Activated CD8-positive, alpha-beta memory T cell treated with anti-CD3 and anti-CD28 coated beads for 1 hour (primary cell): ENCODE measurements at places on chromosomes 7 and 10.

- DNase-seq = no peak
Observed at GRCh38 chr7:137893143-137893742, 46.5 kb upstream of the DGKI start.

DNA sequence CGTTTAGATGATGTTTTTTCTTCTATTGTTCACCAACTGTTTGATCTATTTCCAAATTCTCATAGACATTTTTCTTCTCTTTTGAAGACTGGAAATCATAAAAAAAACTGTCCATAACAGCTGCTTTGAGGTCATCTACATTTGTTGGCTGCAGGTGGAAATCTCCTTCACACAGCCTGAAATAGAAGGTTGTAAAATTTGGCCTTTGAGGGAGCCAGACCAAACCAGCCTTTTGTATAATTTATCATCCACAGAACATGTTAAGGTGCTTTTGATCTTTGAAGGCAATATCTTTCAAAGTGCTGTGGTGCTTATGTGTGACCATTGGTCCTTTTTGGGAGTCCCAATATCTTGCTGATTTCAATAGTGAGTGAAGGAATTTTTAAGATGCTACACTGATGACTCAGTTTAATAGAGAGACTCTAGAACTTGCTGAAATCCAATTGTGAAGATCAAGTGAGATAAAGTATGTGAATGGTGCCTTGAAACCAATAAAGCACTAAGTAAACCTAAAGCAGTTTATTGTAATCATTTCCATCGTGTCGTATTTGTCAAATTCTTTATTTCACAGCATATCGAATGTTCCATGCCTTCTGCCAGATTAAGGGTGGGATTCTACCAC lies 5.4 kb downstream of the FERD3L start:
- no peak for DNase-seq

GRCh38 chr7:147670759-147671158 lies 919.8 kb upstream of the C7orf33 start:
- no peak for DNase-seq

GRCh38 chr10:27068217-27068891 lies 31.9 kb downstream of the ANKRD26 start:
- no peak for DNase-seq

- no peak for DNase-seq
Observed at GRCh38 chr7:13312307-13312706, 624.9 kb downstream of the ARL4A start.

DNA sequence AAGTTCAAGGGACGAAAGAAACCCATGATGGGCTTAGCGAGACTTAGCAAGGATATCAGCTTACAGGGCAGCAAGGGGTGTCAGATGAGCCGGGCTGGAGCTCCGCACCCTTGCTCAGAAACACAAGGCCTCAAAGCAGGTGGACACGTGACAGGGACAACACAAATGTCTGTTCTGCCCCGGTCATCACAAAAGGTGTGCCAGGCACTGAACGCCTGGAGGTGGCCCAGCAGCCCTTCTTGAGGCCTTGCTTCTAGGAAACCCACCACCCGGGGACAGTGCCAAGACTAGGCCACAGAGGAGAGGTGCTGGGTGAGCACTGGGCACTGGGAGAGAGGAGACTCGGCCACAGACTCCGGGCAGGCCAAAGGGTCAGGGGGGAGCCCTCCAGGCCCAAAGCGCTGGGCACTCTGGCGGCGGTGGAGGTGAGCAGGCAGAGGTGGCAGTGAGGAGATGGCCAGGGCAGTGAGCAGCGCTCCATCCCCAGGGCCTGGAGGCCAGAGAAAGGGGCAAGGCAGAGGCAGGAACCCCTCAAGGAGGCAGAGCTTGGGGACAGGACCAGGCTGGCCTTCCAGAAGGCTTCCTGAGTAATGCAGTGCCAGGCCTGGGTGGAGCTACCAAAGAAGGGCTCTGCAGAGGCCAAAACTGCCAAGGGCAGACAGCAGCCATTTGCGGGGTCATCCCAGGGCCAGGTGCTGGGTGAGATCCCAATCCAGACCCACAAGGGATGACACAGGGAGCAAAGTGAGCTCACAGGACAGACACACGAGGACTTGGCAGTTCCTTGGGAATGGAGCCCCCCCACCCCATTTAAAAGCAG lies 22.7 kb downstream of the EBF3 start:
- no peak for DNase-seq

- no peak for DNase-seq
Observed at GRCh38 chr7:42930889-42931288, 1.1 kb downstream of the PSMA2 start.

DNA sequence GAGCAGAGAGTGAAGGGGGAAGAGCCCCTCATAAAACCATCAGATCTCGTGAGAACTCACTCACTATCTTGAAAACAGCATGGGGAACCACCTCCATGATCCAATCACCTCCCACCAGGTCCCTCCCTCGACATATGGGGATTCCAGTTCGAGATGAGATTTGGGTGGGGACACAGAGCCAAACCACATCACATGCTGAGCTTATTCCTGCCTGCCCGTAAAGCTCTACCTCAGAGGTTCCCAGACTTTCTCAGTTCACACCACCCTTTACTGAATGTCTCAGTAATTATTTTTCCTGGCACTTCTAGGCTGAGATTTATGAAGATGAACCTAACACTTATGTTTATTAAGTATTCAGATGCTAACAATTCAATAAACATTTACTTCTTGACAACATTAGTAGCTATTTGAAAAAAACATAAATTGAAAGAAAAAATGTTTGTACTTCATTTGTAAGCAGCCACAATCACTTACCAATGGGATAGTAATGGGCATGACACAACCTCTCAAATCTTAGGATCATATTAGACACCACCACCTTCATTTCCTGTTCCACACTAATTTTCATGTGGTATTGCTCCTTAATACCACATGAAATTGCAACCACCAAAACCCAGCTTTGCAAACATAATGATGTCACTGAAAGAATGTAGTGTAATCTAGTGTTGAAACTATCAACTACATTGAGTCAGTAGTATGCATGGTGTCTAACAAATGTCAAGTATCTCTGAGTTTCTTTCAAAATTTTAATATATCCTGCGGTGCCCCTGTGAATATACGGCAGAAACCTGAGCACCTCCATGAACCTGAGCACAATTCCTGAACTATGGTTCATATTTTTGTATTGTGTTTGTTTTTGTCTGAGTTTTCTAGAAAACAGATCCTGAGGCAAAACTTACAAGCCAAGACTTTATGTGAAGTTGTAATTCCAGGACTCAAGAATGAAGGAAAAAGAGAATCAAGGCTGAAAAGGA lies 4.5 kb upstream of the DGKI start:
- DNase-seq = no peak

DNA sequence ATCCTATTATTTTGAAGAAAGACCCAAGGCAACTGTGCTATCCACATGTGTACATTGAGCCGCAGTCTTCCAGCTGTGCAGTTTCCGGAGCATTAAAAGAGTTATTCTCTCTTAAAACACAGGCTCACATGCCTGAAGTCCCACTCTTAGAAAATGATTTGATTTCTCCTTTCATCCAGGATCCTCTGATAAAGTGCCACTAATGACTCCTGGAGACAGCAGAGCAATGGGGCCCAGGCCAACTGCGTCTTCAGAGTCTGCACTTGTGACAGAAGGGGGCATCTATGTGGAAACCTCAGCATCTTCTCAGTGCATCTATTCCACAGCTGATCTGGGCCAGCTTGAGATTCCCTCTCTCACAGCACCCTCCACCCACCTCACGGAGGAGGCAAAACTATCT lies 482.1 kb upstream of the AKR1E2 start:
- no peak for DNase-seq

GRCh38 chr7:48350515-48350914 lies 179.3 kb downstream of the ABCA13 start:
- DNase-seq = no peak

- DNase-seq = no peak
Observed at GRCh38 chr7:121697731-121698316, 175.1 kb upstream of the PTPRZ1 start.

DNA sequence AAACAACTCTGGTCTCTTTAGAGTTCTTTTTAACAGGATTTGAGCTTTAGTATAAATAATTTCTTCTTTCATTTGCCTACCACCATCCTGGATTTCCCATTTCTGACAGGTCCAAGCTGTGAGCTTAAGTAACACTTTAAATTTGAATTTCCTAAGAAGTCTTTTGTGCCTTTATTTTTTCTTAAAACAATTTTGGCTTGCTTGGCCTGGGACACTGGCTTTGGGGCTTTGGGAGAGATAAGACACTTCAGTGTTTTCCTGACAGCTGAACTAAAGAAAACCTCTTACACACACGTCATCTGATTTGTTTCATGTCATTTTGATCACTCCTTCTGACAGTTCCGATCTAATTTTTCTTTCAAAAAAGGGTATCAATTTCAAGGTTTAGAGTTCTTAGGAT lies 121.3 kb upstream of the BMPER start:
- no peak for DNase-seq

- no peak for DNase-seq
Observed at GRCh38 chr10:43190775-43191174, 52.5 kb downstream of the CSGALNACT2 start.

GRCh38 chr7:104127204-104127603 lies 80.6 kb downstream of the ORC5 start:
- no peak for DNase-seq

DNA sequence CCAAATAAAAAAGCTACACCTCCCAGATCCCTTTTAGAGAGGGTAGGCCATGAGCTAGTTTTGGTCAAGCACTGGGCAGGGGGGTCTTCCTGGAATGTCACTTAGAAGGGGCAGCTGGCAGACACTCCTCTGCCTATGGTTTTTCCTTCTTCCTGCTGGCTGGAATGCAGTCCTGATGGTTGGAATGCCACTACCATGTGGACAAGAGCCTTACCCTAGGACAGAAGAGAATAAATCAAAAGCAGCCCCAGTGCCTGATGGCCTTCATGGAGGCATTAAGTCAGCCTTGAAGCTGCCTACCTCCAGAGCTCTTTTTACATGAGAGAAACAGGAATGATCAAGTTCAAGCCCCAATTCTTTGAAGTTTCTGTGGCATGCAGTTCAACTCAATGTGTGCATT lies 43.5 kb upstream of the SORBS1 start:
- no peak for DNase-seq

GRCh38 chr7:130879191-130879590 lies 145.2 kb upstream of the KLF14 start:
- DNase-seq = no peak

- DNase-seq = no peak
Observed at GRCh38 chr7:37912756-37913155, 3.9 kb downstream of the SFRP4 start.

DNA sequence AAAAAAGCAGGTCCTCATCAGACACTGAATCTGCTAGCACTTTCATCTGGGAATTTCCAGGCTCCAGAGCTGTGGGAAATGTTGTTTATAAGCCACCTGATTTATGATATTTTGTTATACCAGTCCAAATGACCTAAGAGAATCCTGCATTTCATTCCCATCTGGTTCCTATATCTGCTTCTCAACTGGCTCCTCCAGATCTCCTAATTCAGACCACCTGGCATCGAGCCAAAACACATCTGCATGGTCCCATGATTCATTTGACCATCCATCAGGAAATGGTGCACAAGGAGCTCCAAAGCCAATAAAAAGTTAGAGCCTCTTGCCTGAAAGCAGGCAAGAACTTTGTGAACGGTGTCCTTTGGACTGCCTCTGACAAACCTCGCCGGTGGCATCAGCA lies 108.9 kb downstream of the IPMK start:
- no peak for DNase-seq

DNA sequence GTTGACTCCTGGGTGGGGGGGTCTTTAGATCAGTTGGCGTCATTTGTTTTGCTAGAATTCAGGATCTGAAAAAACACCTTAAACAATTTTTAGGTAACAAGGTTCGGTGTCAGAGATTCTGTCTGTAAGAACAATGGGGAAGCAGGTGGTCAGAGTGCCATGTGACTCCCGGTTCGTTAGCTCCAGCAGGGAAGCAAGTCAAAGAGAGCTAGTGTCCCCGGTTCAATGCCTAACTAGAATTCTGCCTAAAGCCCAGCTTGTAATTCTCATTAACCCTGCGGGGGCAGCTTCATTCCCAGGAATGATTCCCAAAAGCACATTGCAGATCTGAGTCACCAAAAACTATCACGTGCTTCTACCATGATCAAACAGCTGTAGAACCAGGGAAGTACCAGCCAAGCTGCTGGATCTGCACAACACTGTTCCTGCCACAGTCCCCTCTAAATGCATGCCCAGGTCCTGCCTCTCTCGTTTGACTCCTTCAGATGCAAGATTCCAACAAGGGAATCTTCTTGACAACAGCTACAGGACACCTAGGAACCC lies 664.3 kb upstream of the CELF2 start:
- no peak for DNase-seq

DNA sequence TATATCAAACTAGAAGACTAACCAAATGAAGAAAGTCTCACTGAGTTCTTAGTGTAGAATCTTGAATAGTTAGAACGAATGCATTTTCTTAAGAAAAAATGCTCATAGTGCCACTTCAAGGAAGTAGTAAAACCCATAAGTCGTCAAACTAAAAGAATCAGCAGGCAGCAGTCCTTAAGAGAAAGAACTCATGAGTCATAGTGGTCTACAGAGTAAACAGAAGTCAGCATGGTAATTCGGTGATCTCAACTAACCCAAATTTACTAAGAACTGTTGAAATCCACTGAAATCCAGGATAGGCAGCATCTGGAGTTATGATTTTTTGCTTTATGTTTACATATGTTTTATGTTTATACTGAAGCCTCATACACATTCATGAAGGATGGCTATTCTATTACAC lies 256.2 kb downstream of the LHFPL3 start:
- DNase-seq = no peak

GRCh38 chr10:122072491-122072890 lies 83.5 kb downstream of the TACC2 start:
- no peak for DNase-seq

GRCh38 chr10:36341471-36341870 lies 699.4 kb upstream of the FZD8 start:
- no peak for DNase-seq

- DNase-seq = no peak
Observed at GRCh38 chr10:76811430-76811829, 826.2 kb downstream of the KCNMA1 start.

GRCh38 chr10:75079436-75080083 lies 31.9 kb upstream of the SAMD8 start:
- DNase-seq = no peak

GRCh38 chr10:30581779-30582380 lies 47.7 kb downstream of the LYZL2 start:
- no peak for DNase-seq

- DNase-seq = no peak
Observed at GRCh38 chr10:80492848-80493521, 38.9 kb downstream of the TSPAN14 start.

- no peak for DNase-seq
Observed at GRCh38 chr7:38448584-38449234, 175.3 kb upstream of the TARP start.

- no peak for DNase-seq
Observed at GRCh38 chr7:39535064-39535463, 31.1 kb upstream of the YAE1 start.
